ENCODE measurements at places on chromosomes 5 and 9. TPM values are rescaled to one million over a fixed set of nuclear protein-coding genes. Genes with fewer than 3 reads are reported as not detected.

Gene EGFLAM
- not detected for total RNA-seq

DNA sequence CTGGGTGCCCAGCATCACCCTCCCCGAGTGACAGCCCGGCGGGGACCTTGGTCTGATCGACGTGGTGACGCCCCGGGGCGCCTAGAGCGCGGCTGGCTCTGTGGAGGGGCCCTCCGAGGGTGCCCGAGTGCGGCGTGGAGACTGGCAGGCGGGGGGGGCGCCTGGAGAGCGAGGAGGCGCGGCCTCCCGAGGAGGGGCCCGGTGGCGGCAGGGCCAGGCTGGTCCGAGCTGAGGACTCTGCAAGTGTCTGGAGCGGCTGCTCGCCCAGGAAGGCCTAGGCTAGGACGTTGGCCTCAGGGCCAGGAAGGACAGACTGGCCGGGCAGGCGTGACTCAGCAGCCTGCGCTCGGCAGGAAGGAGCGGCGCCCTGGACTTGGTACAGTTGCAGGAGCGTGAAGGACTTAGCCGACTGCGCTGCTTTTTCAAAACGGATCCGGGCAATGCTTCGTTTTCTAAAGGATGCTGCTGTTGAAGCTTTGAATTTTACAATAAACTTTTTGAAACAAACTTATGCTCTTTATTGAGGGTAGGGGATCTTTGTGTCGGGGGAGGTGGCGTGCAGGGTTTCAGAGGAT is 1.3 kb downstream of the GADD45G start:
- H3K27me3 ChIP-seq = no peaks in the 10 kb centered on the region
- peak overlapping the region; percentile 72 for H3K4me3 ChIP-seq
- H3K27ac ChIP-seq = no peak overlapping the region
- H3K36me3 ChIP-seq = no peaks in the 10 kb centered on the region

Gene STXBP1
- 17.8 TPM for total RNA-seq

Gene SPATA9
- not detected for total RNA-seq

Gene INSL6
- total RNA-seq = not detected

GRCh38 chr9:121009650-121010049 is 40.4 kb downstream of the C5 start:
- DNase-seq = no peak
- H3K4me3 ChIP-seq = no peak overlapping the region
- no peak overlapping the region for H3K27ac ChIP-seq

Gene ARRDC3
- 256 TPM for total RNA-seq

- peaks cover 9% of the 10 kb centered on the region for H3K36me3 ChIP-seq
- H3K27ac ChIP-seq = no peak overlapping the region
- H3K4me3 ChIP-seq = no peak overlapping the region
- H3K4me1 ChIP-seq = no peaks in the 10 kb centered on the region
- DNase-seq = no peak
These were observed 47.1 kb upstream of the C5orf47 start for GRCh38 chr5:173941758-173942401.

Gene TOR1A
- total RNA-seq = 13.8 TPM

DNA sequence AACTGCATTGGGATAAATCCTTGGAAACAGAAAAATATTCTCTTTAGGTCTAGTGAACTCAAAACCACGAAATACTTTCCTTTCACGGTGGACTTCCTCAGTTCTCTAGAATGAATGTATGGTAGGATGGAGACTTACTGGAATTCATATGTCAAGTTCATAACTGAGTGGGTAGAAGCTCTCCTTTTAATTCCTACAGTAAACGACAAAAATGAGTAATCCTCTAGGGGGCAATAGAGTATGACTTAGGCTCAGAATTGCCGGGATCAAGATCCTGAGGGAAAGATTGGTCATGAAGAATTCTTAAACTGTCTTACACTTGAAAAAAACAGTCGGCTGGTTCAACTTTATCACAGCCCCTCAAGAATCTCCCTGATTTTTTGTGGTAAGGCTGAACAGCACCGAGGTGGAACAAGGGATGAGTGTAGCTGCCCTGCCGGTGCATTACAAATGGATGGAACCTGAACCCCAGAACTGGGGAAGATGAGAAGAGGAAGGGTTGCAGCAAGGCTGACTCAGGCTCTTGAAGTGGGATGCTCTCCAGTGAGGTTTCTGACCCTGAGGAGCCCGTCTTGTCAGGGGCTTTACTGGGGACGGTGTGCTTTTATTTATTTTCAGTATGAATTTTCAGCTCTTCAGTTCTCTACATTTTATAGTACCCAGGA is 14.0 kb upstream of the LOX start:
- H3K4me1 ChIP-seq = no peaks in the 10 kb centered on the region
- H3K27me3 ChIP-seq = no peaks in the 10 kb centered on the region
- DNase-seq = no peak

Gene CDX1
- total RNA-seq = not detected

- no peaks in the 10 kb centered on the region for H3K36me3 ChIP-seq
- H3K4me3 ChIP-seq = no peak overlapping the region
- no peaks in the 10 kb centered on the region for H3K27me3 ChIP-seq
These were observed 37.3 kb downstream of the DMGDH start for GRCh38 chr5:79032031-79032695.

- no peak overlapping the region for H3K4me3 ChIP-seq
- no peak overlapping the region for H3K27ac ChIP-seq
- H3K36me3 ChIP-seq = no peaks in the 10 kb centered on the region
- no peak for DNase-seq
- H3K27me3 ChIP-seq = no peaks in the 10 kb centered on the region
- no peaks in the 10 kb centered on the region for H3K4me1 ChIP-seq
These were observed 22.6 kb downstream of the ENTREP1 start for GRCh38 chr9:69347607-69348006.

DNA sequence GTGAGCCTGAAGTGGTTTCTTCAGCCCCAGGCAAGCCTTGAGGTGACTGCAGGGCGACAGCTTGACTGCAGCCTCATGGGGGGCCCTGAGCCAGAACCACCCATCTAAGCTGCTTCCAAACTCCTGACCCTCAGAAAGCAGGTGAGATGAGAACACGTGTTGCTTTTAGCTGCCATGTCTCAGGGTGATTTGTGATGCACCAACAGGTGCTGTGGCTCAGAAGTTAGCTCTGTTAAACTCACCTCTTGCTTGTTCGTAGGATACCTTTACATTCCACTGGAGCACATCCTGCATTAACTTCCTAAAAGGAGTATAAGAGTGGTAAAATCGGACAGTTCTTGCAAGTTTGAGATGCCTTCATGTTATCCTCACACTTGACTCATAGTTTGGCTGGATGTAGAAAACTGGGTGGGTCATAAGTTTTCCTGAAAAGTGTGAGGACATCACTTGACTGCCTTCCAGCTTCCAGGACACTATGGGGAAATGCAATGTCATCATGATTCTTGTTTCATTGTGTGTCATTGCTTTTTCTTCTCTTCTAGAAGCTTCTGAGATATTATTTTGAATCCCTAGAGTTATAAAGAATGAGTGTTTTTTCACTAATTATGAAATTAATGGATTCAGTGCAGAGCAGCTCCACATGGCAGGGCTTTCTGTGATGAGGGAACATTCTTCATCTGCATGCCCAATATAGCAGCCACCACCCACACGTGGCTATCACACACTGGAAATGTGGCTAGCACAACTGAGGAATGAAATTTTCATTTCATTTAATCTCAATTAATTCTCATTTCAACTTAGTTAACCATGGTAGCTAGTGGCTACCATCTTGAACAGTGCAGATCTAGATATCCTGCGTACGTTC is 92.3 kb downstream of the HSD17B3 start:
- H3K4me1 ChIP-seq = no peaks in the 10 kb centered on the region
- H3K27ac ChIP-seq = no peak overlapping the region
- no peak for DNase-seq

Gene SLIT3
- not detected for total RNA-seq

GRCh38 chr9:15104826-15105420 is 194.7 kb upstream of the FREM1 start:
- no peaks in the 10 kb centered on the region for H3K36me3 ChIP-seq
- H3K4me3 ChIP-seq = no peak overlapping the region
- no peak overlapping the region for H3K27ac ChIP-seq
- H3K4me1 ChIP-seq = no peaks in the 10 kb centered on the region
- H3K27me3 ChIP-seq = no peaks in the 10 kb centered on the region

Gene BRINP1
- not detected for total RNA-seq

GRCh38 chr9:97954550-97954989 is 16.6 kb upstream of the HEMGN start:
- H3K36me3 ChIP-seq = no peaks in the 10 kb centered on the region
- H3K27ac ChIP-seq = no peak overlapping the region
- H3K4me1 ChIP-seq = no peaks in the 10 kb centered on the region
- H3K4me3 ChIP-seq = no peak overlapping the region
- H3K27me3 ChIP-seq = no peaks in the 10 kb centered on the region

All from naive thymus-derived CD4-positive, alpha-beta T cell (primary cell).